ENCODE measurements at places on chromosomes 4 and X.

GRCh38 chr4:89299153-89299791 lies 8.3 kb downstream of the GPRIN3 start:
- no peak for DNase-seq

GRCh38 chr4:76420762-76421581 lies at the start of gene CCDC158:
Gene CCDC158 (minus strand): TSS chr4:76421141. CDS start chr4:76403207, 17,934 bp downstream.
- DNase-seq = no peak

DNA sequence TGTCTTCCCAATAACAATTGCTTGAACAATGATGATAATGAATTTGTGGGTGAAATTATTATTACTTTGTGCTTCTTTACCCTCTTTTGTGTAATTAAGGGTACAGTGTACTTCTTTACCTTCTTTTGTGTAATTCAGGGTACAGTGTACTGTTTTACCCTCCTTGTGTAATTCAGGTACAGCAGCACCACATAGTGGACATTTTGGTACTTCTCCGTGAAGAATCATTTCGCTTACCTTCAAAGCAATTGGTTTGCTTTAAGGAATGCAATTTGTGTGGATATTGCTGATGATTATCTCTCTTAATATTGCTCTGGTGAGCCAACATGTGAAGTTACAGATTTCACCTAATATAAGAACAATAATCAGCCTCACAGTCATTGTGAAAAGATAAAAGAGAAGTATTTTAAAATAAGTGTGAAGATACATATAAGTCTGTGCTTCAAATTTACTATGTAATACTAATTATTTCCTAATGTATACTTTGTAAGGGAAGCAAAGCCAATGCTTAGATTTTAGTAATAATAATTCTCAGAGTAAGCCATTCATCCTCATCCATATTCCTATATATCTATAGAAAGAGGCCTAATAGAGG lies 27.2 kb upstream of the SEC24B start:
- DNase-seq = no peak

GRCh38 chr4:47203593-47203992 lies 172.2 kb downstream of the GABRB1 start:
- DNase-seq = peak; percentile 56

- no peak for DNase-seq
These were observed 2649.3 kb downstream of the PCDH7 start for GRCh38 chr4:33369446-33369845.

DNA sequence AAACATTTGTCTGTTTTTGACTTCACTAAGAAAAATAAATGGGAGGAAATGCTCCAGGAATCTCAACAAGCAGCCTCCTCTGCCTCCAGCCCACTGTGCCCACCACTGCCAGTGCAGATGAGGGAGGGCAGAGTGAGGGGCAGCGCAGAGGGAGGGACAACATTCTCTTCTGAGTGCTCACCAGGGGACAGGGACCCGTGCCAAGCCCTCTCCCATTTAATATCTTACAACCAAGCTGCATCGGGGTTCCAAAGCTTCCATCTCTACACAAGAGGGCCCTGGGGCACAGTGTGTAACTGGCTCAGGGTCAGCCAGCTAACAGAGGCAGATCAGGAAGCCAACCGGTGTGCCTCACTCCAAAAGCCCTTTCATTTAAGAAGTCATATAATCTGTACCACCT lies 120.4 kb downstream of the NSUN7 start:
- no peak for DNase-seq

DNA sequence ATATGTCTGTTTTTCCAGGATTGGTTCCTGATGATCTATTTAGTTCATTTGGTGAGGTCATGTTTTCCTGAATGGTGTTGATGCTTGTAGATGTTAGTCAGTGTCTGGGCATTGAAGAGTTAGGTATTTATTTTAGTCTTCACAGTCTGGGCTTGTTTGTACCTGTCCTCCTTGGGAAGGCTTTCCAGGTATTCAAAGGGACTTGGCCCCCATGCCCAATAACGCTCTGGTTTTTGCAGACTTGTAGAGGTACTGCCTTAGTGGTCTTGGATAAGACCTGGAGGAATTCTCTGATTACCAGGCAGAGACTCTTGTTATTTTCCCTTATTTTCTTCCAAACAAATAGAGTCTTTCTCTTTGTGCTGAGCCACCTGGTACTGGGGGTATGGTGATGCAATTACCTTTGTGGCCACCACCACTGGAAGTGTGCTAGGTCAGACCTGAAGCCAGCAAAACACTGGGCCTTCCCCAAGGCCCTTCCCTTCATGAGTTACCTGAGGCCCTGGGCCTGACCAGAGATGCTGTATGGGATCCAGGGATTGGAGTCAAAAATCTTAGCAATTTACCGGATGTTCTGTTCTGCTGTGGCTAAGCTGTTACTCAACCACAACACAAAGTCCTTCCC lies 63.3 kb upstream of the RXFP1 start:
- DNase-seq = no peak

GRCh38 chr4:118734491-118735205 lies 49.5 kb downstream of the METTL14 start:
- DNase-seq = no peak

DNA sequence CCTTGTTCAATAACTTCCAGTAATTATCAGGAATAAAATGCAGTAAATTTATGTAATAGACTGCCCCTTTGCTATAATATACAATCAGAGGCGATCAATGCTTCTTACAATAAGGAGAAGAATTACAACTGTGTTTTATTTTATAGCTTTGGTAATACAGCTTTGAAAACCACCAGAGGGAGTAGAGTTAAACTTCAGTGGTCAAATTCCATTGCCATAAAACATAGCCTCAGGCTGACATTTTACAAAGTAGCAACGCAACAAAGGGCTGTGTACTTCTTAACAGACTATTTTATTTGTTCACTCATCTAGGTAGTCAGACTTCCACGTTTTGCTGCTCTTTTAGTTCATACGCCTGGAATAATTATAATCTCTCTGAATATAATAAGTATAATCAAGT lies 58.5 kb downstream of the TEX13C start:
- no peak for DNase-seq

DNA sequence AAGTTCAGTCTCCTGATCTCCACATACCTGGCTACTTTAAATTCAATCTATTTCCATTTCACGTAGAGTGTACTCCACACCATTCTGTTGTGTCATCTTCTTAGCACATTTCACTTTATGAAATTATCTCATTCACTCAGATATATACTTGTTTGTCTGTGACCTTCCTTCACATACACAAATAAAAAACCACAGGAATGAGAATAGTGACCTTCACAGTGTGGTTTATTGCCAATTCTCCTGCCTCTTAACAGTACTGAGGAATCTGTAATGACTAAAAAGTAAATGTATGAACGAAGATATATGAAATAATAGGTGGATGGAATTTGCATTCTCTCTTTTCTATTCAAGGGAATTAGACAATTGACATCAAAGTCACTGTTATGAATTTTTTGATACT lies 183.9 kb upstream of the PCDH7 start:
- DNase-seq = no peak

DNA sequence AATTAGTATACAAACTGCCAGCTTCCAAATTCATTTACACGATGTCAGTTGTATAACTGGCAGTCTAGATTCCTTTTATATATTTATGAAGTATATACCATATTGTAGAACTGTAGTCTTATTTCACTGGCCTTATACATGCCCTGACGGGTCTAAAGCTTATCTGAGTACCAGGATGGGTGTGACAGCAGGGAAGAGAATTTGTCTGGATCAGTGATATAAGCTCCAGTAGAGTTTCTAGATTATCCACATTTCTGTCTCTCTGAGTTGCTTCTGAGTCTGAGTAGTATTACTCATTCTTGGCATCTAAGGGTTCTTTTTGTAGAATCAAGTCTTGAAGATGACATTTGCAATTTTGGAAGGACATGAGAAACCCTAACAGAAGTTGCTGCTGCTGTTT lies 101.3 kb downstream of the RPA4 start:
- no peak for DNase-seq

GRCh38 chr4:173958445-173958844 lies 325.0 kb downstream of the FBXO8 start:
- no peak for DNase-seq

DNA sequence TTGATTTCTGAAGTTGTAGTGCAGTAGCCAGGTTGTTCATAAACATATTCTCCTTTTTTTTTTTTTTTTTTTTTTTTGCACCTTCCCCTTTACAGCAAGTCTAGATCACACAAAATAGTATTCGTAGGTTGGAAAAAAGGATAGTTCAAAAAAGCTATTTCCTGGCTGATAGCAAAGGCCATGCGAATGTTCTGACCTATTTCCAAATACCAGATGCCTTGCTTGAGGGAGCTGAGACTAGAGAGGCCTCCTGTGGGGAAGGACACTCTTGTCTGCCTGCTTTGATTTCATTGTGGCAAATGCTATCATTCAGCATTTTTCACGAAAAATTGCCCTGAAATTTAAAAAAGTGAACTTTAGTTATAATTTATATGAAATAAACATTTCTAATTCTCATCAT lies 111.4 kb downstream of the MAD2L1 start:
- DNase-seq = no peak

- DNase-seq = no peak
These were observed 4.2 kb downstream of the LETM1 start for GRCh38 chr4:1851575-1852410.

- no peak for DNase-seq
These were observed 39.5 kb downstream of the ENOPH1 start for GRCh38 chr4:82469791-82470345.

DNA sequence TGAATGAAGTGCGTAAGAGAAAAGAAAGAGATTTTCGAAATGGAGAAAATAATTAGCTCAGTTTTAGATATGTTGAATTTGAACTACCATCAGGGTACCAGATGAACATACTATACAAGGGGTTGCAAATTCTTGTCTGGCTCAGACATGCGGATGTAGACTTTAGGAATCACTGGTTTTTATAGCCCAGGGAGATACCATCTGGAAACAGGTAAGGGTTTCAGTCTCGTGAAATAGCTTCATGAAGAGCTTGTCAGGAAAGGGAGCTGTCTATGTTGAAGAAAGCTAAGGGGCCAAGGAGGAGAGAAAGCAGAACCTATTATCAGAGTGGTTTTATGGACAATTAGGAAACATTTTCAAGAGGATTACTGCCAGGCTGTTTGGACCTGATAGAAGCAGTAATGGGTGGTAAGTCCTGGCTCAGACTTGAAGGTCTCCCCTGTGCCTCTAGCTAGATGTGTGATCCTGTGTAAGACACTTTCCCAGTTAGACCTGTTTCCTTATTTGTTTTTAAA lies 6.7 kb downstream of the RAB9A start:
- DNase-seq = no peak

GRCh38 chrX:77060572-77060971 lies 386.6 kb upstream of the FGF16 start:
- no peak for DNase-seq

DNA sequence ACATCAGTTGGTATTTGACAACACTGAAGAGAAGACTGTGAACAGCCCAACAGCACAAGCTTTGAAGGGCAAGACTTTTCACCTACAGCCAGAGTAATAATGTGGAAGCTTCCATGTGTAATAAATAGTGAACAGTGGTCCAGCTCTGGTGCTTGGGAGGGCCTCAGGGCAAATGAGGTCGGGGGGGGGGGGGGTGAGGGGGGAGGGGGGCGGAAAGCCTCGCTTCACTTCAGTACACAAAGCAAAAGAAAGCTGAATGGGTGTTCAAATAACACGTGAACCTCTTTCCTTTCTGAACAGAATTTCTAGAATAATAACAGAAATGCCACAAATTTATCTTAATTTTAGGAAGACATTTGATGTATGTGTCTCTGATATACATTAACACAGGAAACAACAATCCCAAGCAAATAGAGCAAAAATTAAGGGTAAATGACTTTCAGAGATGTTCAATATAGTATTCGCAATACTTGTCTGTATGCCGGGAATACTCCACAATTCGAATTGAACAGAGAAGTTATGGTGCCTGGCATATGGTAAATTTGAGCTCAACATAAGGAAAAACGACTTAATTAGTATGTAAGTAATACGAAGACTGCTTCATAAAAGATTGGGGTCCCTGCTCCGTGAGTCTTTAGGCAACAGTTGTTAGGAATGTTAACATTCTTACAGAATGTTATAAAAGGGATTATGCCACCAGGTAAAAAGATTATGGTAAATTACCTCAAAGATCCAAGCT lies 92.6 kb downstream of the FRYL start:
- DNase-seq = no peak

All from dorsolateral prefrontal cortex (tissue), 122 donors.